K562 (cell line): ENCODE measurements at places on chromosomes 5 and 9.

GRCh38 chr9:73745598-73745997 is 593.9 kb downstream of the ANXA1 start:
- no peak for DNase-seq

DNA sequence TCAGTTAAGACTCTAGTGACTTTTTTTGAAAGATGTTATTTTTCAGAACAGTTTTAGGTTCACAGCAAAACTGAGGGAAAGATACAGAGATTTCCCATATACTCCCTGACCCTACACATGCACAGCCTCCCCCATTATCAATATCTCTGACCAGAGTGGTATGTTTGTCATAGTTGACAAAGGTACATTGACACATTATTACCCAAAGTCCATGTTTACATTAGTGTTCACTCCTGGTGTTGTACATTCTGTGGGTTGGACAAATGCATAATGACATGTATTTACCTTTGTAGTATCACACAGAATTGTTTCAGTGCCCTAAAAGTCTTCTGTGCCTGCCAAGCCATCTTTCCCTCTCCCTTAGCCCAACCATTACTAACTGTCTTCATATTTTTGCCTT is 470.7 kb upstream of the DMAC1 start:
- no peak for DNase-seq

- DNase-seq = no peak
These were observed 18.1 kb downstream of the IRX1 start for GRCh38 chr5:3613726-3614125.

DNA sequence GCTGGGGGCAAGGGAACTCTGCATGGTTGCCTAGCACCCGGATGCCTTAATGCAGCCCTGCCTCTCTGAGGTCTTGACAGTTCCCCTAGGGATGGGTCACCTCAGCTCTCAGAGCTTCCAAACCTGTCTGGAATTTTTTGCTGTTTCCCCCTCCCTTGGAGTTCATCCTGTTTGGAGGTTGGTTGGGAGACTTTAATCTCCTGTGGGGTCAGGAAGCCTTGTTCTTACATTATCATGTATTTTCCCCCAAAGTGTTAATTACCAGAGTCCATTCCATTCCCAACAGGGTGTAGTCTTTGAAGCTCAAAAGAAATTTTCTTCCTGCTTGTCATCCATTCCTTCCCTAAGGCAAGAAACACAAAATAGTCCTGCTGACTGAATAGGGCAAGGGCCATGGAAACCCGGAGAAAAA is 150.3 kb upstream of the SPRY4 start:
- no peak for DNase-seq

- DNase-seq = no peak
These were observed 640 bp downstream of the TRIM32 start for GRCh38 chr9:116687754-116688135.

GRCh38 chr9:114178756-114179450 is 23.6 kb downstream of the COL27A1 start:
- no peak for DNase-seq
